ENCODE measurements at places on chromosomes 1 and 21.
A peak's percentile ranks its signal among the peaks of the same experiment; 100 is the strongest.

- DNase-seq, result no peak
Measured at GRCh38 chr1:31207569-31207968, 32.1 kb downstream of the NKAIN1 start.

GRCh38 chr21:30146558-30147282 lies 19.9 kb downstream of the CLDN17 start:
- DNase-seq, result no peak

GRCh38 chr1:228088586-228089498 lies 6.3 kb downstream of the ARF1 start:
- DNase-seq, result no peak

- DNase-seq, result no peak
Measured at GRCh38 chr1:153509729-153510354, 25.9 kb downstream of the S100A6 start.

DNA sequence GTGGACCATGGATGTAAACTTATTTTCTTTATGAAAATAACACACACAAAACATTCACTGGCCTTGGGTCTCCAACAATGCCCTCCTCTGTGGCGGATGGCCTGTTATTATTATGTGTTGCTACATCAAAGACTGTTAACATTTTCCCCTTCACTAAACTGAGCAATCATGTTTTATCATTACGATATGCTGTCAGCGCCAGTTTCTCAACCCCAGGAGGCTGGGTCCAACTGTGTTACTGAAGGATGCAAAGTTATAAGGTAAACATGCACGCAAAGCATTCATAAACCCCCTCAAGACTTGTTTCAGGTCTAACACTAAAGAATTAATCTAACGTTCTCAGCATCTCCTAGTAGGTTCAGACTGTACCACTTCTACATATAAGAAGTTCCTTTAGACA lies 6.0 kb upstream of the DUSP10 start:
- no peak for DNase-seq

DNA sequence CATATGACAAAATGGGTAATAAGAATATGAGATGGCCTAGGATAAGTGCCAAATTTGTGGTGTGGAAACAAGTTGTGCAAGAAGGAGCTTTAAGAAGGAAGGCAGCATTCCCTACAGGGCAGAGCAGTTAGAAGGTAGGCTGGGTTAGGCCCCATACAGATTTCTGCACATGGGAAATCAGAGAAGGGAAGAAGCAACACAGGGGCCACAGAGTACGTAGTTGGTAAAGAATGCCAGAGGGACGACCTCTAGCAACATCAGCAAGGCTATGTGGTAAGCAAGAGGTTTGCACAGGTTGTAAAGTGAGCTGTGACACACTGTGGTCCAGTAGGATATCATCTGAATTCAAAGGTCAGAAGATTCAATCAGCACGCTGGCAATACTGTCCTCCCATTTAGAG lies 765.6 kb upstream of the B3GALT2 start:
- DNase-seq, result no peak

DNA sequence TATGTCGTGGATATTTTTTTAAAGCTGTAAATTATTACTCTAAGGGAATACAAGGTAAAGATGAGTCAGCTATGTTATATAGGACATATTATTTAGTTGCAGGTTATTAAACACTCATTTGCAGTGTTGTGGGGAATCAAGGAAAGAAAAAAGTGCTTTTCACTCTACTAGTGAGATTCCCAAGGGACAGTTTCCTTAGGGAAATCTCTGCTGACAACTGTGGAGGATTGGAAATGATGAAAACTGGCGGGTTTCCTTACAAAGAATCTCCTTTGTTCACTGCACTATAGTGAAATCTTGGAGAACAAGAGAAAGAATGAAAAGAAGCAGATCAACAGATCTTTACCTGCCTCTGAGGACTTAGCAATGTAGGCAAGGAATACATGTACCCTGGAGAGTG lies 24.5 kb upstream of the TRIM45 start:
- DNase-seq, result no peak

DNA sequence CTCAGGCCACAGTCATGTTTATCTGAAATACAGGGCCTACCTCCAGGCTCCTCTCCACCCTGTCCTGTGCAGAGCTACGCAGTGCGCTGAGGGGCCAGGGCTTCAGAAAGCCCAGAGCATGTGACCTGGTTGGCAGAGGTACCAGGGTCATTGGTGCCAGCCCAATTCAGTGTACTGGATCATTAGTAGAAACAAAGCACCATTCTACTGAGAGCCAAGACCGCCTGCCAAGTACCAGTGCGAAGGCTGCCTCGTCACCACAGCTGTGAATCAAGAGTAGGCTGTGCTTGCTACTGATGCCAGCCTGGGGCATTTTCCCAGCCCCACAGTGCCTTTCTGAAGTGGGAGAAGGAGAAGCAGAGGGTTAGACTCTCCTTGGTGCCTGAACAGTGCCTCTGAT lies 59.8 kb downstream of the CAPN9 start:
- DNase-seq, result no peak

- no peak for DNase-seq
Measured at GRCh38 chr1:38296047-38296446, 249.5 kb upstream of the POU3F1 start.

GRCh38 chr1:44417351-44418021 lies 12.4 kb downstream of the RNF220 start:
- no peak for DNase-seq

GRCh38 chr1:150578272-150579109 lies 919 bp downstream of the MCL1 start:
- peak; percentile 86 for DNase-seq

DNA sequence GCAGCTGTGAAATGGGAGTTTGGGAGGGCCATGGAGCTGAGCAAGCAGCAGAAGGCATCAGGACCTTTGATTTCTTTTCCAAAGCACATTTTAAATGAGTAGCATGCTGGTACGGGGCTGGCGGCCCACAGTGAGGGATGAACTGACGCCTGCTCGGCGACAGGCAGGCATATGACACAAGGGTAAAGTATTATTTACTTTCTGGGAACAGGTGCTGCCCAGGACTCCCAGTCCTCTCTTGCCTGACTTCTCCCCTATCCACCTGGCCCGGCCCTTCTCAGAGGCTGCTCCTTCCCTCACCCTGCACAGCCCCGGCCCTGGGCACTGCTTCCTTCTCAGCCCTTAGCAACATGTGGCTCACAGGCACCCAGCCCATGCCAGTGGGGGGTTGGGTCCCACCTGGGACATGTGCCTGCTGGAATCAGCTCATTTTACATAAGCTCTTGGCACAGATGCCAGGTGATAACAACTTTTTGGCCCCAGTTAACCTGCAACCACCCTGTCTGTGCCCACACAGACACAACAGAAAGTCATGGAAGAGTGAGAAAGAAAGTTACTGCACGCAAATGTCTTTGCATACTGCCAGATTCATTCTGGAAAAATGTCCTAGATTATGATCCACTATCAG lies 112.3 kb upstream of the GADD45A start:
- no peak for DNase-seq

DNA sequence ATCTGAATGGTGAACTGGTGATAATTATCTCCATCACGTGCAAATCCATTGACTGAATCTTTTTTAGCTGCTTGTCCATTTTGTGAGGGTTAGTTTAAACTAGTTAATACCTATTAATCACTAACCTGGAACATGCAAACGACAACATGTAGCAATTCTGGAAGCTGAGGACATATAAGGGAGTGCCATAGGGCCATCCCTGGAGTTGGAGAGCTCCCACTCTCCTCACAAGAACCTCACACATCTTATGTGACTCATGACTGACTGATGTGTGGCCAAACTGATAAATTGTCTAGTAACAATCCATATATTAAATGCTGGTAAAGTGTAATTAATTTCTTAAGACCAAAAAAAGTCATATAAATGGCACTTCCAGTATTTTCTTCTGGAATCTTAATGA lies 62.9 kb upstream of the HOOK1 start:
- DNase-seq, result no peak

DNA sequence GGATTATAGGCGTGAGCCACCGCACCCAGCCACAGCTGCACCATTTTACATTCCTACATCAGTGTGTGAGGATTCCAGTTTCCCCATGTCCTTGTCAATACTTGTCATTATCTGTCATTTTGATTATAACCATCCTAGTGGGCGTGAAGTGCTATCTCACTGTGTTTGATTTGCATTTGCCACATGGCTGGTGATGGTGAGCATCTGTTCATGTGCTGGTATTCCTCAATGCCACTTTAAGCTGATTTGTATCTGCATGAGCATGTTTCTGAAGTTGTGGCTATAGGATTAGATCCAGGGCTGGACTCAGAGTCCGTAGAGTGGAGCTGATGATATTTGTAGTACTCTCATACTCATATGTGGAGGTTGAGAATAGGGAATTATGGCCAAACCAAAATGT lies 36.6 kb downstream of the SRRM1 start:
- DNase-seq, result no peak

DNA sequence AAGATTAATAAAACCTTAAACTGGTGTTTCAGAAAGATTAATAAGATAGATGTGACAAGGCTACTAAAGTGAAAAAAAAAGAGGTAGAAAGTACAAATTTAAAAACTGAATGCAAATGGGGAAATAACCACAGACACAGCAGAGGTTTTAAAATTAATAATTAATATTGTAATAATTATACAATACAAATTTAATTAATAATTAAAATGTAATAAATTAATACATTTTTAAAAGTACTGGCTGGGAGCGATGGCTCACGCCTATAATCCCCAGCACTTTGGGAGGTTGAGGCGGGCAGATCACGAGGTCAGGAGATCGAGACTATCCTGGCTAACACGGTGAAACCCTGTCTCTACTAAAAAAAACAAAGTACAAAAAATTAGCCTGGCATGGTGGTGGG lies 26.8 kb downstream of the CD2 start:
- DNase-seq, result no peak

- DNase-seq, result no peak
Measured at GRCh38 chr1:30166174-30166573, 557.2 kb downstream of the MATN1 start.

DNA sequence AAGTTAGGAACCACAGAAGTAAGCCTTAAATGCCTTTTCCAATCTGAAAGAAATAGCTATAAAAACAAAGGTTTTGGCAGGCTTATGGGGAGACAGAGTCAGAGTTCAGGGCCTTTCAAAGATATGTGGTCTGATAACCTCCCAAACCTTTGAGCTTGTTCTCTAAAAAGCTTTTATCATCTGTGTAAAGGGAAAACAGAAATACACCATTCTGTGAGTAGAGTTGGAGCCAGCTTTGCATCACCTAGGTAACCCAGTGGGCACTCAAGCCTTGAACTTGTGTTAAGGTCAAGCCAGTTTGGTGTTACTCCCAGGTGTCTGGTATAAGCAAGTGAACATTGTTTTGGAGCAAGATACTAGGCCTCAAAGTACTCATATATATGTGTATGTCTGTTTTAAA lies 50.1 kb downstream of the LAMC1 start:
- no peak for DNase-seq

- DNase-seq, result no peak
Measured at GRCh38 chr1:195185736-195186135, 1422.5 kb downstream of the KCNT2 start.

DNA sequence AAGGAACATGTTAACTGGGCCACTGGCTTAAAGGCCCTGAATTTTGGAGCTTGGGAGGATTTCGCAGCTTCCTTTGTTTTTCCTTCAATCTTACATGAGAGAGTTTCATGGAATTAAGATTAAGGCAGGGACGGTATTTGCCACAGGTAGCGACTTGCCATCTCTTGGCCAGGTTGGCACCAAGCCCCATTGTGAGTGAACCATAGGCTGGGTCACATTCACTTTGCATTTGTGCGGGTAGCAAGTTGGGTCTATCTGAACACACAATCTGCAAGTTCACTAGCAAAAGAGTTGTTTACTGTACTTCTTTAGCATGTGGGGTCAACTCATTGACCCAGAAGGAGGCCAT lies 106.2 kb upstream of the ATP1A1 start:
- no peak for DNase-seq

- DNase-seq, result no peak
Measured at GRCh38 chr1:69648486-69648885, 80.8 kb downstream of the LRRC7 start.

- no peak for DNase-seq
Measured at GRCh38 chr1:3012456-3013291, 8.6 kb upstream of the ACTRT2 start.

DNA sequence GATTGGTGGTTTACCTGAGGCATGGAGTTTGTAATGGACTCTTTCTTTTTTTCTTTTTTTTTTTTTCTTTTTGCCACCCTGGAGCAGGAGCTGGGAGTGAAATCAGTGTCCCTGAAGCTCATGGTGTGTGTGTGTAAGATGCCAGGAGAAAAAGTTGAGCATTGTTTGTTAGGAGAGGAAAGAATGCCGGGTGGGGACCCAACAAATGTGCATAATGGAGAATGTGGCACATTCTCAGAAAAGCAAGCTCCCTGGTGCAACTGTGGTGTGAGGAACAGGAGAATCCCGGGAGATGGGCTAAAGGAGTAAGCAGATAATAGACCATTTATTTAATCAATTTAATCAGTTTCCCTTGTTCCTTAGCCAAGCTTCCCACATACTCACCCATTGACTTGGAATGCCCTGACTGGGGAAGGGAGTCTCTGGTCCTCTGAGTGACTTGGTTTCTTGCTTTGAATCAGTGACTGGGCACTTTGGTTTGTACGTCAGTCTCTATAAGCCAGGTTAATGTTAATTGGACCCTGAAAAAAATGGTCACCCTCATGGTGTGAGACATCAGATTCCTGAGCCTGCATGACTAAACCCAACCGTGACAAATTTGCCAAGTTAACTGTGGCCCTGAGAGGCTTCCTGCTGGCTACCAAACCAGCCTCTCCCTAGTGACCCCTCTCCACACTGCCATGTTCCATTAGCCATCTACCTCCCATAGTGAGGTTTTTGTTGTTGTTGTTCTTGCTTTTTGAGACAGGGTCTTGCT lies 43.9 kb upstream of the ITPKB start:
- DNase-seq, result no peak

GRCh38 chr1:214859647-214860046 lies 222.9 kb upstream of the KCNK2 start:
- no peak for DNase-seq

GRCh38 chr1:172529304-172529703 lies 3.6 kb upstream of the SUCO start:
- DNase-seq, result no peak

GRCh38 chr1:244653439-244654107 lies 647 bp downstream of the DESI2 start:
- no peak for DNase-seq

GRCh38 chr1:22039594-22040285 lies 12.8 kb upstream of the CDC42 start:
- peak; percentile 47 for DNase-seq

- no peak for DNase-seq
Measured at GRCh38 chr1:25223471-25223870, 8.8 kb downstream of the SYF2 start.

GRCh38 chr1:184558691-184559090 lies 171.9 kb downstream of the C1orf21 start:
- DNase-seq, result no peak

Data from stromal cell of bone marrow (primary cell).